ENCODE measurements at places on chromosomes 5 and 9.
A peak's percentile ranks its signal among the peaks of the same experiment; 100 is the strongest.

GRCh38 chr5:29134418-29134817 lies 2059.1 kb upstream of the CDH6 start:
- no peak for DNase-seq

DNA sequence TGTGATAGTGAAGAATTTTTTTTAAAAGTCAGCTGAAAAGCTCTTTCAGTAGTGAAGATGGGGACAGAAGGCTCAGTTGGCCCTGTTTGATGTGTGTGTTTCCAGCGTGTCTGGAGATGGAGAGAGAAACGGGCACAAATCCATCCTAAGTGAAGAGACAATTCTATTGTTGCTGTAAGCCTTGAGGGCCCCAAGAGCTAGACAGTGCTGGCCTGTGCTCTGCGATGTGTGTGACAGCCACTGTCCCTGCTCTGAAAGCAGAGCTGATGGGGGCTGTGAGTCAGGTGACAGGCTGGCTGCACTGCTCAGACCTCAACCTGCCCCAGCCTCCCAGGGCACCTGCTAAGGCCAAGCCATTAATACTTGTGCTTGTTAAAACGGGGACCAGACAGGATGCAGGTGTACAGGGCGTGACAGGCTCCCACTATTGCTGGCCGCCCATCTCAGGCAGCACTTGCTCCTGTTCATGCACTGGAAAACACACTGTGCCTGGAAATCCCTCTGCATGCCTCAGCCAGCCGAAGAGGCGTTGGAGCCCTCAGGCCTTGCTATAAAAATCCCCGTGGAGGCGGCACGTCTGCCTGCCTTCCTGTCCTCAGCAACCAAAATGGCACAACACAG lies 44.6 kb upstream of the SEMA4D start:
- no peak for DNase-seq

- no peak for DNase-seq
Observed at GRCh38 chr9:115098226-115098965, 19.6 kb downstream of the TNC start.

DNA sequence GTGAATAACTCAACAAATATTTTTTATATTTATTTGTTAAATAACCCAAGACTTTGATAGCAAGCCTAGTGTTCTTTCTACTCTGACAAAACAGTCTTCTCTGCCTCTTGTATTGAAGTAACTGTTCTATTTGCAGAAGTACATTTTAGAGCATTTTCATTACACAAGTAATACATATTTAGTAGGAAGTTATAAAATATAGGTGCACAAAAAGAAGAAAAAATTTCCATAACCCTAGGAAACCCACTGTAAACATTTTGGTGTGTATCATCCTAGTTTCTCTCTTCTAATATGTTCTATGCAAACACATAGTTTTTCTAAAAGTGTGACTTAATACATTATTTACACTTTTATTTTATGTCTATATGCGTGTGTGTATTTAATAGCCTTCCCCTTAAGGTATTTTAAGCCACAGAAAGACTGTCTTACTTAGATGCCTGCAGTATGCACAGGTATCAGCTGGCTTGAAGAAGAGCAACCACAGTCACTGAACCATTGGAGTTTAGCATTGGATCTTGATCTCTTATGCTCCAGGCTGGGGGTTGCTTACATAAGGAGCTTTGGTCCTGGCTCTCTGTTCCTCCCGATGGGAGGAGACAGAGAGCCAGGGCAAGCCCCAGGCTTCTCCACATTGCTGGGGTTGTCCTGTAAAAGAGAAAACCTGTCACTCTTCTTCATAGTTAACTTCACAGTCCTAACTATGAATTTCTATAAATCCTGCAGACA lies 3.8 kb downstream of the SELENOP start:
- no peak for DNase-seq

GRCh38 chr5:135050244-135050767 lies 16.3 kb upstream of the PITX1 start:
- DNase-seq, result no peak

GRCh38 chr5:14417792-14418765 lies 163.5 kb upstream of the OTULINL start:
- DNase-seq, result no peak

DNA sequence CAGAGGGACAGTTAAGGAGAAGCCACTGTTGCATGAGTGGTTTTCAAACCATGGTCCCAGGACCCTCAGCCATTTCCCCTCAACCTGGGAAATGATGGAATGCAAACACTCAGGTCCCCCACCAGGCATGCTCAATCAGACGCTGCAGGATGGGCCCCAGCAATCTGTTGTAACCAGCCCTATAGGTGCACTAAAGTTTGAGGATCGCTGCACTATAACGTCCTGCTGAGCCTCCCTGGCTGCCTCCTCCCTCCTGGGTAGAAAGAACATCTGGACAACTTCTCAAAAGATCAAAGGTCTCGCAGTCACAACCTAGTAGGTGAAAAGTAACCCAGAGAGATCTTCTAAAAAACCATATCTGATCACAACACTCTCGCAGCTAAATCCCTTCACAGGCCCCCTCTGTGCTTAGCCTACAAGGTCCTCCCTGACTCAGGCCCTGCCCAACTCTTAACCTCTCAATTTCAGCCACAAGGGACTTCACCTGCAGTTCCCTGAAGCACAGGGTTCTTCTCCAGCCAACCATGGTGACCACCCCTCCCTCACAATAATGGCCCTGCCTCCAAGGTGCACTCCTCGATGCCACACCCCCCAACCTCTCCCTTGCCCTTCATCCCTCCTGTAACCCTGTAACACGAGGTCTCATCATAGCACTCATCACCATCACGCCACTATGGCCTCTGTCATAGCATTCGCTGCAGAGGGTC lies 3.5 kb downstream of the SHB start:
- DNase-seq, result no peak

GRCh38 chr5:58760222-58760621 lies 177.3 kb downstream of the RAB3C start:
- no peak for DNase-seq

DNA sequence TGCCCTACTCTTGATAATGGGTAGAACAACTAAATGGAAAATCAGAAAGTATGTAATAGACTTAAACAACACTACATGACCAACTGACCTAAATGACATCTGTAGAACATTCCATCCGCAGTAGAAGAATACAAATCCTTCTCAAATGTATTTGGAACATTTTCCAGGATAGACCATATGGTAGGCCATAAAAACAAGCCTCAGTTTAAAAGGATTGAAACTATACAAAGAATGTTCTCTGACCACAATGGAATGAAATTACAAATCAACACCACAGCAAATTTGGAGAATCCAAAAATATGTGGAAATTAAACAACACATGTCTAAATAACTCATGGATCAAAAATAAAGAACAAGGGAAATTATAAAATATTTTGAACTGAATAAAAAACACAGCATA lies 189.2 kb downstream of the NDUFS4 start:
- DNase-seq, result no peak

GRCh38 chr9:115327436-115328122 lies 209.6 kb upstream of the TNC start:
- no peak for DNase-seq

DNA sequence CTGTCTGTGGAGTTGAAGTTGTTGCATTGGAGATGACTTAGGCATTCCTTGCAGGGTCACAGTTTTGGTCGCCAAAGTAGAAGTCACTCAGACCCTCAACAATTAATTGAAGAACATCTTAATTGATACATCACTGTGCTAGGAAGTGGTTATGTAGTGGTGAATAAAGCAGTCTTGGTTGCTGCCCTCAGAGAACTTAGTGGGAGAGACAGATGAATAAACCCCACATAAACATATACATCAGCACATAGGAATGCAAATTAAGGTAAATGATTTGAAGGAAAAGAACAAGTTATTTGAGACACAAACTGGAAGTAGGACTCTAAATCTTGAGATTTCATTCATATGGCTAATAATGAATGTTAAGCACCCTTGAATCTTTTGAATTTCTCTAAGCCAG lies 25.7 kb downstream of the FAM174A start:
- no peak for DNase-seq

DNA sequence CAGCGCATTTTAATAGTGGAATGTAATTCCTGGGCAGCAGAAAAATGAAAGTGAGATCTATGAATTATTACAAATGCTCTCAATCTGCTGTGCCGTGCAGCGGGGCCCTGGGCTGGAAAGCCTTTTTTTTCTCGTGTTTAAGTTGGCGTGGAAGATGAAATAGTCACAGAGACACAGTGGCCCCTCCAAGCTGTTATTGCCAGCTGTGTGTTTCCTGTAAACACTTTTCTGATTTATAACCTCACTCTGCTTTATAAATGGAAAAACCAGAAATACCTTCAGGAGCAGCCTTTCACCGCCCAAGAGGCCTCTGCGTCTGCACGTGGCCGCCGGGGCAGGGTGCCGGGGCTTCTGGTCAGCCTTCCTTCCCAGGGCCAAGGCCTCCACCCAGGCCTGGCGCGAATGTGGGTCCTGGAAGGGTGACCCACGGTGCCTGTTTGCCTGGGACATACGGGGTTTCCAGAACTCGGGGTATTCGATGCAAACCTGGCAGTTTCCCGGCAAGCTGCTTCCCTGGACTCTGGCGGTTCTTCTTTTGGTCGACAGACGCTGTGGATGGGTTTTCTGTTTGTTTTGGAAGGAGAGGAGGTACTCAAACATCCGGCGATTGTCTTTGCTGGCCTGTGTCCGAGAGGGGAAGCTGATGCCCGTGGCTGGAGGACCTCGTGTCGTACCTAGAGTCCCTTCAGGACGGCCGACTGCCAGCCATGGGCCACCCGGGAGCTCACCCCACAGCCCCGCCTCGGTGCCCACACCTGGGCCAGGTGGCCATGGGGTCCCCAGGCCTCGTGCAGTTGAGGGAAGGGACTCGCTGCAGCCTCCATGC lies 256.7 kb downstream of the PARP8 start:
- DNase-seq, result no peak

DNA sequence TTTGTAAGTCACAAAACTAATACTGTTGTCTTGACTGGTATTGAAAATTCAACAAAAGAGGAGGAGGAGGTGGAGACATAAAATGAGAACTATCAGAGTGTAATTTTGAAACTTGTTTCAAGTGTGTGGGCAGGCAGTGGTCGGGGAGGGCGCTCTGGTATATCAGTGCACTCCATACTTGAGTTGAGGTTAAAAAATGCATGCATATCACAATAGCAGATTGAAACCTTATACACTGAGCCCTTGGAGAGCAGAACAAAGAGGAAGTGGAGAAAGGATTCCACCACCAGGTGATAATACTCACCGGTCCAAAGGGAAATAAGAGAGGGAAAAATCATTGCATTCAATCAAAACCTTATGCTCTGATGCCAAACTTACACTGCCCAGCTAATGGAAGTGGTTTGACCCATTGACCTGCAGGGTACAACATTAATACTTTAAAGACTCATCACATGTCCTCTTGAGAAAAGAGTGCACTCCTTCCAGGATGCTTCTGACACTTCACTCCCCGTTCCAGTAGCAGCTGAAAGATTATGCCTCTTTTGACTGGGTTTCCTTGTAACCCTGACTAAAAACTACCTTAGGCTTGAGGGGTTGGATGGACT lies 79.5 kb upstream of the FAM169A start:
- DNase-seq, result no peak

DNA sequence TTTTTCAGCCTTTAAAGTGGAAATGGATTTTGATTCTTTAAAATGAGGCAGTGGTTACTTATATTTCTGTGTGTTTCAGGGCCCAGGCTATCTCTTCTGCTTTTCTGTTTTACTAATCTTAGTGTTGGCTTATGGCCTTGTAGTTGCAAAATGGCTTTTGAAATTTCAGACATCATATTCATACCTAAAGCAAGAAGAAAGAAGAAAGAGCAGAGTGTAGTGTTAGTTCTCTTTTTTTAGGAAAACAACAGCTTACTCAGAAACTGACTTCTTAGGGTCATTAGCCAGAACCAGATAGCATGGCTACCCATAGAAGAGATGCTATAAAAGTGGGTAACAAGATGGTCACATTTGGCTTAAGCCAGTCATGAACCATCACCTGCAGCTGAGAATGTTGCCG lies 20.9 kb downstream of the ZBED3 start:
- no peak for DNase-seq

- DNase-seq, result no peak
Observed at GRCh38 chr5:112303685-112304084, 115.4 kb downstream of the EPB41L4A start.

DNA sequence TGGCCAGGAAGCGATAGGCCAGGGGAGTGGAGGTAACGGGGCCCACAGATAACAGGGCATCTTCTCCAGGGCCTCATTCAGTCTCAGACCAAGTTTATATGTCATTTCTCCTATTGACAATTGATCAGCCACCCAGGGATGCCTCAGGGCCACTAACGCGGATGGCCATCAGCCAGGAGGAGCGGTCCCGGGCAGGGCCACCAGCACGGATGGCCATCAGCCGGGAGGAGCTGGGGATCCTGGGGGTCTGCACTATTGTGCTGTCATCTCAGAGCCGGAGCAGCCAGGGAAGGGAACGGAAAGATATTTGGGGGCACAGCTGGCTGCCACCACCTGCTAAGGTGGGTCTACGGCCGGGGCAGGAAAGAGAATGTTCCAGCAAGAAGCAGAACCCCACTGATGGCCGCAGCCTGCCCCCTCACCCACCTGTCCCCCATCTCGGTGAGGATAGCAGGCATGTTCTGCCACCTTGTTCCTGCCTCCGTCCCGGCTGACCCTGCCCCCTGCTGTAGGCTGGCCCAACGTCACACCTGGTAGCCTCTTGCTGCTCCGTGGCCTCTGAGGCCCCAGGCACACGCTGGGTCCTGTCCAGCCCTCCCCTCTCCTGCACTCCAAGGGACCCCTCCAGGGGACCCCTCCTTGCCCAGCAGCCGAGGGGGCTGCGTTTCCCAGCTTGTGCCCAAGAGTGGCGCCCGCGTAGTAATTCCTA lies 21.5 kb upstream of the UBAC1 start:
- DNase-seq, result no peak

- peak; percentile 35 for DNase-seq
Observed at GRCh38 chr9:35651956-35652828, 1.5 kb upstream of the SIT1 start.

DNA sequence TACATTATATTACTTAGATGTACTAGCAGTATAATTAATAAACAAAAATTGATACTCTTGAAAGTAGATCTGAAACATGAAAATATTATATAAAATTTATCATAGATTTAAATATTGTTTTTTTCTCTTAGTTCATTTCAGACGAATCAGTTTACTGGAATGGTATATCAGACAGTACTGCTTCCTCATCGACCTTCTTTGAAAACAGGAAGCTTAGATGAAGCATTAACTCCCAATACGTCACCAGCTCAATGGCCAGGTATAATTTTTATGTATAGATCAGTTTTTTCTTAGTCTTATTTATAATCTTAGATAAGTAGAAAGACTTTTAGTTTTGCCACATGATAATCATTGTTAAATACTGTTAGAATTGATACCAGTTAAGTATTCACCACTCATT lies 106.3 kb downstream of the DMXL1 start:
- no peak for DNase-seq

- DNase-seq, result no peak
Observed at GRCh38 chr5:142669477-142669876, 16.4 kb downstream of the FGF1 start.
